Gastrocnemius medialis (tissue), 4 donors: ENCODE measurements at places on chromosomes 13 and 19. TPM values are rescaled to one million over a fixed set of nuclear protein-coding genes. Genes with fewer than 3 reads are reported as not detected.

DNA sequence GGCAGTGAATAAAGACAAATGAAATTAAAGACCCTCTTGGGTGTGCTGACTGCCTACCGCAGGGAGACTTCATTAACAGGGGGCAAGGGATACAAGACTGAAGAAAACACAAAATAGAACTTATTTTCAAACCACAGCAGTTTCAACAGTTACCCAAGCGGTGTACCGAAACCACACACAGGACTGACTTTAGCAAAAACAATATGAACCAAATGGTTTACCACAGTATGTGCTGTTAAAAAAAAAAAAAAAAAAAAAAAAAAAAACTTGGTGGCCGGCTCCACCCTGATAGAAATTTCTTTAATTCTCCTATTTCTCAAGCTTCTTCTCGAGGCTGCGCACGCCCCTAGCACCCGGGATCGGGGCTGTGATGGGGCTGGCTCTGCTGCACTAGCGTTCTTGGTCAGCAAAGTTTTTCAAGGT, 42.6 kb downstream of the KLF2 start:
- H3K4me3 ChIP-seq: no peak overlapping the region
- no peak for DNase-seq
- no peaks in the 10 kb centered on the region for H3K36me3 ChIP-seq
- peaks cover 23% of the 10 kb centered on the region for H3K4me1 ChIP-seq

GRCh38 chr13:44278166-44278565, 95.5 kb upstream of the SERP2 start:
- H3K4me3 ChIP-seq: no peak overlapping the region
- H3K4me1 ChIP-seq: peaks cover 25% of the 10 kb centered on the region
- H3K36me3 ChIP-seq: no peaks in the 10 kb centered on the region

OR7C1 gene
- total RNA-seq: 0.05 TPM

EFNA2 gene
- total RNA-seq: not detected

- no peaks in the 10 kb centered on the region for H3K36me3 ChIP-seq
- no peak for DNase-seq
- no peaks in the 10 kb centered on the region for H3K27me3 ChIP-seq
- no peaks in the 10 kb centered on the region for H3K4me1 ChIP-seq
- no peak overlapping the region for H3K27ac ChIP-seq
Measured at GRCh38 chr13:79905018-79905417, 424.1 kb downstream of the NDFIP2 start.

GRCh38 chr13:35723053-35723461, 246.6 kb upstream of the MAB21L1 start:
- no peaks in the 10 kb centered on the region for H3K36me3 ChIP-seq
- peak; percentile 44 for DNase-seq
- H3K4me1 ChIP-seq: peaks cover 19% of the 10 kb centered on the region
- H3K27ac ChIP-seq: peak overlapping the region; percentile 48

GRCh38 chr13:23159760-23160637, 20.8 kb upstream of the SGCG start:
- H3K36me3 ChIP-seq: no peaks in the 10 kb centered on the region
- H3K27me3 ChIP-seq: peaks cover 4% of the 10 kb centered on the region
- peaks cover 4% of the 10 kb centered on the region for H3K4me1 ChIP-seq
- no peak overlapping the region for H3K27ac ChIP-seq
- H3K4me3 ChIP-seq: peak overlapping the region; percentile 56
- no peak for DNase-seq

- H3K4me3 ChIP-seq: no peak overlapping the region
- no peaks in the 10 kb centered on the region for H3K4me1 ChIP-seq
- H3K36me3 ChIP-seq: no peaks in the 10 kb centered on the region
- no peaks in the 10 kb centered on the region for H3K27me3 ChIP-seq
- DNase-seq: no peak
Measured at GRCh38 chr13:25059166-25059565, 36.8 kb upstream of the PABPC3 start.

FBXO17 gene
- total RNA-seq: 2.8 TPM
